ENCODE measurements at places on chromosomes 6 and 20. TPM values are rescaled to one million over a fixed set of nuclear protein-coding genes. Genes with fewer than 3 reads are reported as not detected.
A peak's percentile ranks its signal among the peaks of the same experiment; 100 is the strongest.

GRCh38 chr6:75196081-75196687, 9.7 kb downstream of the COL12A1 start:
- peaks cover 6% of the 10 kb centered on the region for H3K4me1 ChIP-seq
- peak; percentile 72 for DNase-seq
- H3K27ac ChIP-seq: peak overlapping the region; percentile 45
- no peaks in the 10 kb centered on the region for H3K27me3 ChIP-seq

Gene FAXC
- total RNA-seq: 3.6 TPM

- H3K4me1 ChIP-seq: no peaks in the 10 kb centered on the region
- H3K36me3 ChIP-seq: no peaks in the 10 kb centered on the region
- no peak overlapping the region for H3K27ac ChIP-seq
- H3K4me3 ChIP-seq: no peak overlapping the region
Observed at GRCh38 chr6:124867121-124867520, 95.1 kb upstream of the RNF217 start.

- peak; percentile 58 for DNase-seq
- no peaks in the 10 kb centered on the region for H3K36me3 ChIP-seq
- H3K27ac ChIP-seq: no peak overlapping the region
- H3K27me3 ChIP-seq: no peaks in the 10 kb centered on the region
- H3K4me3 ChIP-seq: no peak overlapping the region
- H3K4me1 ChIP-seq: peaks cover 7% of the 10 kb centered on the region
Observed at GRCh38 chr6:80133020-80133419, 26.5 kb downstream of the BCKDHB start.

Gene OTOR
- not detected for total RNA-seq

- no peaks in the 10 kb centered on the region for H3K36me3 ChIP-seq
- no peak overlapping the region for H3K27ac ChIP-seq
- no peak for DNase-seq
Observed at GRCh38 chr6:106281661-106282060, 43.9 kb downstream of the ATG5 start.

DNA sequence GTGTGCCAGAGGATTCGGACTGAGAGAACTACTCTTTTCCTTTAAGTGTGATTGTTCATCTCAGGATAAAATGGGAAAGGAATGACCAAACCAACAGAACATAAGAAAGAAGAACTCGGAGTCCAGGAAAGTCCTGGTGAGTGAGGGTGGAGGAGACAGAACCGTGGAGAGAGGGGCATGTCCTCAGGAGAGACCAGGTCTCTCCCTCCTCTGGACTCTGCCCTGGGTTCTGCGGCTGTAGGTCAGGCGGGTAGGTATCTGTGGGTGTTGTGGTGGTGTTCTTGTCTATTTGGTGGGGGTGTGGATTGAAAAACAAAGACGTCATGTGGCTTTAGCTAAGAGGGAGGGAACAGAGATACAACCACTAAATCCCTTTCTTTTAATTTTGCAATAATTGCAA, 29.1 kb upstream of the AGPAT4 start:
- DNase-seq: no peak
- no peaks in the 10 kb centered on the region for H3K4me1 ChIP-seq

DNA sequence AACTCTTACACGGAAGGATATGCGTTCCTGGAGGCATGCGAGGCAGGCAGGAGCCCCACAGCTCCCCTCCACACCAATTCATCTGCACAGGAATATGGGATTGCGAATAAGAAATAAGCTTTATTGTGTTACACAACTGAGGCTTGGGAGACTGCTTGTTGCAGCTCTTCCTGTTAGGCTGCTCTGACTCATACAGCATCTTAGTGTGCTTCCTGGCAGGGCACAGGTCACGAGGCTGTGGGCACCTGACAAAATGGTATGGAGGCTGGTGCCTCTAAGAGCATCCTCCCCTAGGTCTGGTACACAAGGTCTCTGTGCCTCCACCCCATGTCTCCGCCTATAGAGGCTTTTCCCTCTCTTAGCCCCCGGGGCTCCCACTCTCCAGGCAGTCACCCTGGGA, 6.8 kb downstream of the SLC22A3 start:
- peaks cover under 1% of the 10 kb centered on the region for H3K27me3 ChIP-seq
- no peaks in the 10 kb centered on the region for H3K36me3 ChIP-seq
- no peak overlapping the region for H3K4me3 ChIP-seq
- no peak for DNase-seq

Gene NFATC2
- 12.9 TPM for total RNA-seq

- no peak overlapping the region for H3K27ac ChIP-seq
- H3K36me3 ChIP-seq: no peaks in the 10 kb centered on the region
- H3K27me3 ChIP-seq: no peaks in the 10 kb centered on the region
- DNase-seq: no peak
Observed at GRCh38 chr20:50385733-50386640, 124.2 kb upstream of the PTPN1 start.

DNA sequence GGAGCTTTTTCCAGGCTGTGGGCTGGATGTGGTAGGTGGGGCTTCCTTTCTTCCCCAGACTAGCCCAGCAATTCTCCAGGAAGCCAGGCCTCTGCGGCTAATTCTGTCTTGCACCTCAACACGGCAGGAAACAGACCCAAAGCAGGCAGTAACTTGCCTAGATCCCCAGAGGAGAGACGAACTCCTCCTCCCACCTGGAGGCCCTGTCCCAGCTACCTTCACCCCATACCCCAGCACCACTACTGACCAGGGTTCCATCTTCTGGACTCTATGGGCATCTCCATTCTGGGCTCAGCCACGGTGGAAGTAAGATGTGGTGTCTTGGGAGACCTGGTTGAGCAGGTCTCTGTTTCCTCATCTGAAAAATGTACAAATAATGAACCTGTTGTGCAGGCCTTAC, 48.4 kb upstream of the ZNF337 start:
- H3K27ac ChIP-seq: no peak overlapping the region
- H3K27me3 ChIP-seq: peaks cover 3% of the 10 kb centered on the region
- H3K36me3 ChIP-seq: no peaks in the 10 kb centered on the region
- no peak for DNase-seq
- no peak overlapping the region for H3K4me3 ChIP-seq
- no peaks in the 10 kb centered on the region for H3K4me1 ChIP-seq

- H3K4me3 ChIP-seq: no peak overlapping the region
- no peak for DNase-seq
- H3K27ac ChIP-seq: no peak overlapping the region
Observed at GRCh38 chr20:48600470-48600945, 227.3 kb downstream of the PREX1 start.

Gene SIRPB2
- total RNA-seq: 9.5 TPM

DNA sequence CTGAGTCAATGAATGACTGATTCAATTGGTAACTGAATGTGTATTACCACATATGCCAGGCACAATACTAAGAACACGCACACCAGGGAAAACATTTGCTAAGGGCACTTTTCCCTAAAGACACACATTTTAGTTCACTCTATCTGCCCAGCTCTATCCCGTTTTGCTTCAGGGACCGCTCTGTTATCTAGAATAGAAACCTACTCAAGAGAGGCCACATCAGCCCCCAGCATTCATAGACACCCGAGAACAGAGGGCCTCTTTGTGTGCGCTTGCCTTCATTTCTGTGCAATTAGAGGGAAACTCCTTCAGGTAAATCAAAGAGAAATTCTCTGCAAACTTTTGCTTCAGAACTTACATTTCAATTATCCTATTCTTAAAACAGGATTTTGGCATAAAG, 50.3 kb downstream of the DZANK1 start:
- DNase-seq: no peak
- H3K36me3 ChIP-seq: no peaks in the 10 kb centered on the region
- no peak overlapping the region for H3K27ac ChIP-seq
- no peak overlapping the region for H3K4me3 ChIP-seq
- no peaks in the 10 kb centered on the region for H3K27me3 ChIP-seq
- H3K4me1 ChIP-seq: no peaks in the 10 kb centered on the region

DNA sequence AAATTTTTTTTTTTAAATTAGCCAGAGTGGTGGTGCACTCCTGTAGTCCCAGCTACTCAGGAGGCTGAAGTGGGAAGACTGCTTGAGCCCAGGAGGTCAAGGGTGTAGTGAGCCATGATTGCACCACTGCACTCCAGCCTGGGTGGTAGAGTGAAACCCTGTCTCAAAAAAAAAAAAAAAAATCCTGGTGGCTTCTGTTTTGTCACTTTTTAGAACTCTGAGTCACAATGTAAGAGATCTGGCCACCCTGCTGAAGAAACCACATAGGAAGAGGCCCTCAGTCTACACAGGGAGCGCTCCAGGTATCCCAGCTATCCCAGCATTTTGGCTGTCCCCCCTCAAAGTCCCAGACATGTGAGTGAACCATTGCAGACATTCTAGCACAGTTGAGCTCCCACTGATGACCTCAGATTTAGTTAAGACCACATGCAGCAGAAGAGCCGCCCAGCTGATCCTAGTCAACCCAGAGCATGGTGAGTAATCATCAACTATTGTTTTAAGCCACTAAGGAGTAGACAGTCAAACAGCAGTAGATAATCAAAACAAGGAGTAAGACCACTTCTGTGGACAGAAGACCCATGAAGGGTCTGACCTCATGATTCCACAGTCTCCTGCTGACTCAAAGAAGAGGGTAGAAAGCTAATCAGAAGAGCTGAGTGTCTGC, 12.7 kb upstream of the ARFGEF2 start:
- H3K27me3 ChIP-seq: no peaks in the 10 kb centered on the region
- H3K27ac ChIP-seq: no peak overlapping the region
- no peak overlapping the region for H3K4me3 ChIP-seq
- H3K36me3 ChIP-seq: no peaks in the 10 kb centered on the region
- no peak for DNase-seq
- H3K4me1 ChIP-seq: peaks cover 14% of the 10 kb centered on the region

DNA sequence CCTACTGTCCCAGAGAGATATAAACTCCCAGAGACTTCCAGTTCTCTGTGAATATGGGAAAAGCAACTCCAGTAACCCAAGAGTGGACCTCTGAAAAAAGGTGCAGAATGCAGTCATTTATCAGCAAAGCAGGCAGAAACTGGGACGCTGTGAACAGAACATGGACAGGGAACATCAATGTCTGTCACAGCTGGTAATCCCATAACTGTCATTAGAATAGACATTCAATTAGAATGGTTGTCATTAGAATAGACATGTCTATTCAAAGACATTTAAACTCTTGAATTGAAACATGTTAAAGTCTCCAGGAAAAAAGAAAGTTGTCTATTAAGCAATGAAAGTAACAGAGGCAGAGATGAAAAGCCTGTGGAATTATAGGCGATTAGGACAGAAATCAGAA, 302.1 kb downstream of the BTBD3 start:
- no peak overlapping the region for H3K4me3 ChIP-seq
- no peak for DNase-seq
- H3K4me1 ChIP-seq: no peaks in the 10 kb centered on the region
- H3K27me3 ChIP-seq: no peaks in the 10 kb centered on the region
- no peaks in the 10 kb centered on the region for H3K36me3 ChIP-seq

- DNase-seq: no peak
- no peak overlapping the region for H3K27ac ChIP-seq
- H3K4me1 ChIP-seq: no peaks in the 10 kb centered on the region
- no peaks in the 10 kb centered on the region for H3K27me3 ChIP-seq
- H3K4me3 ChIP-seq: no peak overlapping the region
Observed at GRCh38 chr6:145233955-145234354, 501.4 kb downstream of the EPM2A start.

Gene RAET1E
- total RNA-seq: not detected

- H3K27ac ChIP-seq: no peak overlapping the region
- H3K4me1 ChIP-seq: no peaks in the 10 kb centered on the region
- no peaks in the 10 kb centered on the region for H3K36me3 ChIP-seq
Observed at GRCh38 chr6:43795421-43795820, 25.4 kb downstream of the VEGFA start.

Gene PCK1
- total RNA-seq: not detected

DNA sequence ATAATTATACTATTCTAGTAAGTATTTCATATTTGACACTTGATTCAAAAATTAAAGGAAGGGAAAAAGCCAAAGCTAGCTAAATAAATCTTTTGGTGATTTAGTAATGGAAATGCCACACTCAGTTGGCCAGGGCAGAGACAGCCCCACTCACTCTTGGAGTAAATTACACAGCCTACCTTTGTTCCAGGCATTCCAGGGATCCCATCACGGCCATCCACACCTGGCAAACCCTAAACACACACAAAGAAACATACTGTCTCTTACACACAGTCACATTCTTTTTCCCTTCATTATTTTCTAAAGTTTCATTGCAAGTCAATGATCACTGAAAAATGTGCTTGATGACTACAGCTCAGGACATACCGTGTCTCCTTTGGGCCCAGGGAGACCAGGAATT, 48.1 kb downstream of the COL9A1 start:
- H3K4me1 ChIP-seq: no peaks in the 10 kb centered on the region
- no peak overlapping the region for H3K27ac ChIP-seq
- H3K36me3 ChIP-seq: no peaks in the 10 kb centered on the region
- no peak for DNase-seq
- no peak overlapping the region for H3K4me3 ChIP-seq

DNA sequence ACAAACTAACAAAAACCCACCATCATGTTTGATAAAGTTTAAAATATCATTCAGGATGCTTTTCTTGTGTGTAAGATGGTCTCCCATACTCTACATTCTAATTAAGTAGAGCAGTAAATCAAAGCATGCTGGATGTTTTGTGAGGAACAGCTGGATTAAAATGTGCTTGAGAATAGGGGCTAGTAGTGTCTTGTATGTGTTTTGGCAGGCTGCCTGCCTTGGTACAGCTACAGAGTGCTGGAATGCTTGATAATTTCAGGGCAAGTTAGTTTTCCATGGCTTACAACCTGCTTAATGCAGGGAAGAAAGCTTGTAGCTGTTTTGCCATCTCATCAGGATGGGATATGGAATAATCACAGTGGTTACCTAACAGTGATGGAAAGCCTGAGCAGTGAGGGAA, 636.6 kb upstream of the MMS22L start:
- H3K4me1 ChIP-seq: no peaks in the 10 kb centered on the region
- no peak overlapping the region for H3K27ac ChIP-seq
- H3K27me3 ChIP-seq: no peaks in the 10 kb centered on the region
- H3K4me3 ChIP-seq: no peak overlapping the region
- no peaks in the 10 kb centered on the region for H3K36me3 ChIP-seq

DNA sequence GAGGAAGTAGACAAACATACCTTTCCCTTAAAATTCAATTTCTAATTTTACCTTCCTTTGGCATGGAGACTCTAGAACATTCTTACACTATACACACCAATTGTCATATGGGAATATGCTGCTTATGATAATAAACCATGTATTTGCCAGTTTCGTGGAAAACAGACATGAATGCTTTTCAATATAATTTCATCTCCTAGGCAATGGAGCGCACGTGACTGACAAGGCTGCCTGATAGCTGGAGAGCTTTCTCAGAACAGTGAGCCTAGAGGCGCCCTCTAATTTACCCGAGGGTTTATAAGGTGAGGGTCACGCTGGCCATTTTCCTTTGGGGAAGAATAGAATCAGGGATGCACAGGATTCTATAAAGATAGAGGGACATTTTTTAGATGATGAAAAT, 56.5 kb downstream of the PRR18 start:
- no peak overlapping the region for H3K4me3 ChIP-seq
- peaks cover 30% of the 10 kb centered on the region for H3K27me3 ChIP-seq

- no peaks in the 10 kb centered on the region for H3K27me3 ChIP-seq
- H3K27ac ChIP-seq: no peak overlapping the region
- no peak overlapping the region for H3K4me3 ChIP-seq
- H3K36me3 ChIP-seq: no peaks in the 10 kb centered on the region
- no peaks in the 10 kb centered on the region for H3K4me1 ChIP-seq
- peak; percentile 43 for DNase-seq
Observed at GRCh38 chr6:78436335-78436734, 431.0 kb upstream of the IRAK1BP1 start.

Measured in endothelial cell of umbilical vein (primary cell).